Stimulated activated CD4-positive, alpha-beta T cell treated with anti-CD3 and anti-CD28 coated beads, Interleukin-2, amount 100 ng/mL, for 24 hours (primary cell): ENCODE measurements at places on chromosomes 3 and 15.

- DNase-seq = no peak
Measured at GRCh38 chr3:97831140-97831539, 9.3 kb downstream of the CRYBG3 start.

- no peak for DNase-seq
Measured at GRCh38 chr3:125128861-125129501, 73.2 kb upstream of the HEG1 start.

DNA sequence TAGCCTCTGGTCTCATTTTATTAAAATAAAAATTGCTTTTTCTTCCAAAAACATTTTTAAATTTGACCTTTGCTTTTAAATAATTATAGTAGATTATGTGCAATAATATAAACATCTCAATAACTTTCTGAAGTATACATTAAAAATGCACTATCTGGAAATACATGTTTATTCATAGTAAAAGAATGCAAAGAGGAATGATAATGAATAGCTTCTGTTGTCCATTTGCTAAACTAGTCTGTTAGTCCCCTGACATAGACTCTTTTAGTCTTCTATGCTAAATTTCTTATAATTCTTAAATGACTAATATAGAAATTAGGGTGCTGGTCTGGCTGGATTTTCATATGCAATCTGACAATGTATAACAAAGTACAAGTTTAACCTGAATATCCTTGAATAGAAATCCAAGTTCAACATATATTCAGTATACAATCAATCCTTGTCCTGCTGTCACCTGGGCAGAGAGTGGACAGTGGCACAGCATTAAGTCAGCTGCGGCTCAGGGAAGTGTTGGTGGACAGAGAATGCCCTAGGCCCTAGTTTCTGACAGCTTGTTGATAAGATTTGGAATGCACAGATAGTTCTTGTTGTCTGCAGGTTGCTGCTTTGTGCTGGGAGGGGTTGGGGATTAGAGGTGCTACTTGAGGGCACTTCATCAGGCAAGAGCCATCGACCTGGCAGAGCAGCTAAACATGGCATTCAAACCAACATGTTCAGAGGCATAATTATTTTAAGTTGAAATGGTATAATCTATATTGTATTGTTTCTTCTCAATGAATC lies 161.7 kb downstream of the MBNL1 start:
- no peak for DNase-seq

- DNase-seq = no peak
Measured at GRCh38 chr3:157370867-157371266, 65.8 kb upstream of the PTX3 start.

DNA sequence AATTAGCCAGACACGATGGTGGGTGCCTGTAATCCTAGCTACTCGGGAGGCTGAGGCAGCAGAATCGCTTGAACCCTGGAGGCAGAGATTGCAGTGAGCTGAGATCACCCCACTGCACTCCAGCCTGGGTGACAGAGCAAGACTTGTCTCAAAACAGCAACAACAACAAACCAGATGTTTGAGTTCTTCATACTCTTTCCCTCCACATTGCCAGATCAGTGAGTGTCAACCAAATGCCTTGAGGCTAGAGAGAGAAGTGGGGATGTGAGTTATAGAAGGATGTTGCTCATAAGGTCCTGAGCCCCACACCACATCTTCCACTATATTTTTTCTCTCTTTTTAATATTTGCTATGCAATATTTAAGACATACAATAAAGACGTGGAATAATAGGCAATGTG lies 19.8 kb downstream of the MAPKBP1 start:
- no peak for DNase-seq

DNA sequence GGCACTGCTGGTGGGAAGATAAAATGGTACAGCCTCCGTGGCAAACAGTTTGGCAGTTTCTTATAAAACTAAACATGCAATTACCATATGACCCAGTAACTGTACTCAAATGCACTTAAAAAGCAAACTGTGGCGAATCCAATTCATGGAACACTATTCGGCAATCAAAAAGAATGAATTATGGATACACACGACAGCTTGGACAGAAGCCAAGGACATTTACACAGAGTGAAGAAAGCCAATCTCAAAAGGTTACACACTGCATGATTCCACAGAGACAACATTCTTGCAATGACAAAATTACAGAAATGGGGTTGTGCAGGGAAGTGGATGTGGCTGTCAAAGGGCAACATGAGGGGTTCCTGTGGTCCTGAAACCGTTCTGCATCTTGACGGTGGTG lies 122.1 kb upstream of the IQSEC1 start:
- no peak for DNase-seq

- DNase-seq = peak; percentile 6
Measured at GRCh38 chr15:77702211-77702957, 69.7 kb upstream of the LINGO1 start.

DNA sequence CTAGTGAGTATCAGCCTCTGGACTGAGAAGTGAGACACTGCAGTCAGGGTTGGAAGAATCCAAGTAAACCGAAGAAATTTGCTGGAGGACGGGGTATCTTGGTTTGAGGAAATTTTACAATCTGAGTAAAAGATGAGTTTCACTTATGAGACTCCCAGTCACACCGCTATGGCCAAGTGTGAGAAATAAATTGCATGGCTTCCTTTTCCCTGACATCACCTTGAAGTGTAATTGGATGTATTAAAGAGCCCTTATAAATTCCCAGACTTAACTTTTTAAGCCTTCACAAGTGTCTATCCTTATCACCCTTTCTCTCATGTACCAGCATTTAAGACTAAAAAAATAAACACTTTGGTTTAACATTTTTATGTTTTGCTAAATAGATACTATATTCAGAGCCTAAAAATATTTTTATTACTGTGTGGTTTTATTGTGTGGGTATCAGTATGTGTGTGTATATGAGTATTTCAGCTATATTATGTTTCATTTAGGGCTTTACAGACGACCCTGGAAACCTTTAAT lies 23.8 kb downstream of the USP3 start:
- DNase-seq = no peak

DNA sequence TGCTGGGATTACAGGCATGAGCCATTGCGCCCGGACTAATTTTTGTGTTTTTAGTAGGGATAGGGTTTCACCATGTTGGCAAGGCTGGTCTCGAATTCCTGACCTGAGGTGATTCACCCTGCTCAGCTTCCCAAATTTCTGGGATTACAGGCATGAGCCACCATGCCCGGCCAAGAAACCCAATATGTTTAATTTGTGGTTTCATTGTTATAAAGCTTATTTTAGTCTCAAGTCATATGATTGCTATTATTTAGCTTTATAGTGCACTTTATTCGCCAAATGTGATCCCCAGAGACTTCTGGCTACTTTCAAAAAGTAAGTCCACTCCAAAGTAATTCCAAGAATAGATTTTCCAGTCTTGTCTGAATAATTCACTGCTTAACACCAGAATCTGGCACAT lies 19.3 kb upstream of the SLC4A7 start:
- DNase-seq = no peak

- no peak for DNase-seq
Measured at GRCh38 chr15:63324770-63325169, 47.4 kb downstream of the APH1B start.

GRCh38 chr15:69478259-69478781 lies 25.7 kb downstream of the RPLP1 start:
- DNase-seq = peak; percentile 67

DNA sequence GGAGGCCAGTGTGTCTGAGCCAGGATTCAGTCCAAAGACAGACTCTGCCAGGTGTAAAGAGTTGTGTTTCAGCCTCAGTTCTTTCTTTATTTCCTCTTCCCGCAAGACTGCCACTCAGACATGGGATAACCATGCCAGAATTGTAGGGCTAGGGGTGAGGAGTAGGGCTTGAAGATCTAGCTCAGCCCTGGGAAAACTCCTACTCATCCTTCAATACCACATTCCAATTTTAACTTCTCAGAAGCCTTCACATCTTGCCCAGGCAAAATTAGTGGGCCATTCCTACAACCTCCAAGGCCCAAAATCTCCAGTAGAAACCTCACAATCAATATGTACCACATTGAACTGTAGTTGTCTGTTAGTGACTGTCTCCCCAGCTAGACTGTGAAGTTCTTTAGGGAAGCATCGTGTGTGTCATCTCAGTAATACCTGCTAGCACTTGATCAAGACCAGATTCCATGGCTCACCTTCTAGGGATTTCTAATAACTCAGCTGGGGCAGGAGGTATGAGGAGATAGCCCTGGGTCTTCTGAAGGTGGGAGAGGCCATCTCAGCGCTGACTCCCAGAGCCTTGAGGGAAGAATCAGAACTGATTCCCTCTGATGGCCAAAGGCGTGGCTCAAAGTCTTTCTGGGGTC lies 19.7 kb downstream of the HRH1 start:
- no peak for DNase-seq

DNA sequence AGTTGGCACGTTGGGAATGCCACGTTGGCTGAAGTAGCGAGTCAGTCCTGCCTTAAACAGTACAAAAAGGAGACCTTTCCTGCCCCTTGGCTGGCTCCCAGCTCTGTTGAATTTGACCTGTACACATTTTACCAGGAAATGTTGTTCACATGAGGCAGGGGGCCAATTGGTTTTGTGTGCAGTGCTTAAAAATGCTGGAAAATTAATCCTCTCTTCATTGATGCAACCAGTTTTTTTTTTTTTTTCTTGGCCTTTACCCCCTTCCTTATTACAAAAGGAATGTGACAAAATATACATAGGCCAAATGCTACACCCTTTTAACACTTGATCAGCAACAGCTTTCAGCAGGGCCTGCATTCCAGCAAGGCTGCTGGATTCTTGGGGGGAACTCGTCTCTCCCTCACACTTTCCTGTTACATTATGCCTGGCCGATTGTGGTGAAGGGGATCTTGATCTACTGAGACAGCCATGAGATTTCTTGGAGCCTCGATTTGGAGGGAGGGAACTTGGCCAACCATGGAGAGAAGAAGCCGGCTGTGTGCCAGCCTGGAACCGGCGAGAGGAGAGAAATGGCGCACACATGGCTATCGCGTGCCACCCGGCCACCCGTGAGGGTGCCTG lies 93.1 kb downstream of the DNASE1L3 start:
- no peak for DNase-seq

GRCh38 chr3:42532229-42532628 lies 29.8 kb downstream of the VIPR1 start:
- DNase-seq = no peak

DNA sequence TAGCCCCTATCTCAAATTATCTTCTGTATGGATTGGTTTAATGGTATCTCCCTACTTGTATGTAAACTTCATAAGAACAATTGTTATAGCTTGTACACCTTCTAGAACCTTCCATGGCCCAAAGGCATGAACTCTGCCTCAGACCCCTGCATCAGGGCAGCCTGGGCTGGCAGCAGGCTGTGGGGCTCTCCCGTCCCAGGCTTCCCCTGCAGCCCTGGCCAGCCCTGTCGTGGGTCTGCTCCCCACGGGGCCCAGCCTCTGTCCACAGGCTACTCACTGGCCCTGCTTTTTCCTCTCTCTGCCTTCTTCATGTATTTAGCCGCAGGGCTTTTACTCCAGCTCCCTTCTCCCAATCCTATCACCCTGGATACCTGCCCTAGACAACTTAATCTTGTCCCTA lies 4.4 kb downstream of the SCN5A start:
- no peak for DNase-seq

DNA sequence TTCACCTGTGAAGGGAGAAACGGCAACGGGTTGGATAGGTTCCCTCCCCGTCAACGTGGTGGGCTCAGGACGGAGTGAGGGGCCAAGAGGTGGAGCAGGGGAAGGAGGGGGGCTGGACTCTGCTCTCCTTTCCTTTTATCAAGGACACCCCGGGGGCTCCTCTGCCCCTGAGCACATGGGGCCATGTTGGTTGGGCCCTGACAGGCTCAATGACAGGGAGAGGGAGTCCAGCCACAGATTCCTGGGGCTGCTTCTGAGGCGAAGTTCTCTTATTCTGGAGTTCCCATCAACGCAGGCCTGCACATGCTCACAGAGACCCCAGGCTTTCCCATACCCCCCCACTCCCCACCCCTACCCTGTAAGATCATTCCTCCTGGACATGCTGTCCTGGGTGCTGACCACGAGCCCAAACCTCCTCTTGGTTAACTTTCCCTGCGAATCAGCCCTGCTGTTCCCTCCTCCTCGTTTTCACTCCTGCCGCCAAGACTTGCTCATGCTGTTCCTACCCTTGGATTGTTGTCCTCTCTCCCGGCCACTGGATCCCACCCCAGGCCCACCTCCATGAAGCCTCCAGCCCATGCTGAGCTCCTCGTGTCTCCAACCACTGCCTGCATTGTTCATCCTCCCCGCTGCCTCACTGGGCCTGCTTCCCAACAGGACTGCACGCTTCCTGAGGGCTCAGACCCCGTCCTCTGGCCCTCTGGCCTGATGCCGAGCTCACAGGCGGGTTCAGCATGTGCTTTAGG lies 61.2 kb downstream of the SENP2 start:
- no peak for DNase-seq

DNA sequence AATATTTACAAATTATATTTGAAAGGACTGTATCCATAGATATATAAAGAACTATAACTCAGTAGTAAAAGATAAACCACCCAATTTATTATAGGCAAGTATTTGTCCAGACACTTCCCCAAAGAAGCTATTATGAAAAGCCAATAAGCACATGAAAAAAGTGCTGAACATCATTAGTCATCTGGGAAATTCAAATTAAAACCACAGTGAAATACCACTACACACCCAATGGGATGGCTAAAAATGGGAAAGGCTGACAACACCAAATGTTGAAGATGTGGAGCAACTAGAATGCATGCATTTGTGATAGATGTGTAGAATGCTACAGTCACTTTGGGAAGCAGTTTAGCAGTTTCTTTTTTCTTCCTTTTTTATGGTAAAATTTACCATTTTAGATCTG lies 147.0 kb downstream of the PDE8A start:
- no peak for DNase-seq

DNA sequence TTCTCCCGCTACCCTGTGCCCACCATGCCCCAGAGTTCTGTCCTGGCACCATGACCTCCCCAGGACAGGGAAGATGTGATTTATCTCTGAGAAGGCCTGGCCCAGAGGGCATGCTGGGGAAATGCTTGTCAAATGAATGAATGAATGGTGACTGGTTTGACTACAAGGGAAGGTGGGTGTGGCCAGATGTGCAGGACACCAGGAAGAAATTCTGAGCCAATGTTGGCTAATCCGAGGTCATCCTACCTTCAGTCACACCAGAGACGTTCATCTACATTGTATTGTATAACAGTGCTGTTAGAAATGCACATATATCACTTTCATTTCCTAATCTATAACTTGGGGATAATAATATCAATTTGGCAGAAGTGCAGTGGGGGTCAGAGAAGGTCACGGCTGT lies 138.4 kb downstream of the FAM43A start:
- no peak for DNase-seq

DNA sequence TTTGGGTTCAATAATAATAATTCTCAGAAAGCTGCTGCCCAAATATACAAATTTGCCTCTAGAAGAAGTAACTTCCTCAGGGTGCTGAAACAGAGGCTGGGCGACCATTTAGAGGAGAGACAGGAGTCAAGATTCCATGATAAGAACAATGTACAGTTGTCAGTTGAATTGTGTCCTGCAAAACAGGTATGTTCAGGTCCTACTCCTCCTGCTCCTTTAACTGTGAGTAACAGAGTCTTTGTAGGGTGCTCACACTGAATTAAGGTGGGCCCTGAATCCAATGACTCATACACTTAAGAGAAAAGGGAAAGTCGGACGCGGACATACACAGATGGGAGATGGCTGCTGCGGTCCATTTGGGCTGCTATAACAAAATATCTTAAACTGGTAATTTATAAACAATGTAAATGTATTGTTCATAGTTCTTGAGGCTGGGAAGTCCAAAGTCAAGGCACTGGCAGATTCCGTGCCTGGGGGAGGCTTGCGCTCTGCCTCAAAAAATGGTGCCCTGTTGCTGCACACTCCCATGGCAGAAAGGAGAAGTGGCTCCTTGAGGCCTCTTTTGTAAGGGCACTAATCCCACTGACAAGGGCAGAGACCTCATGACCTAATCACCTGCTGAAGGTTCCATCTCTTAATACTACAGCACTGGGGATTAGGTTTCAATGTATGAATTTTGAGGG lies 55.1 kb downstream of the MB21D2 start:
- DNase-seq = no peak

- DNase-seq = no peak
Measured at GRCh38 chr3:62068337-62068736, 305.0 kb downstream of the FEZF2 start.
